ENCODE measurements at places on chromosomes 5 and 9. TPM values are rescaled to one million over a fixed set of nuclear protein-coding genes. Genes with fewer than 3 reads are reported as not detected.

ANKRA2 gene
- 12.6 TPM for total RNA-seq

- DNase-seq: peak; percentile 38
Measured at GRCh38 chr5:57499262-57500050, 16.8 kb upstream of the ACTBL2 start.

DNA sequence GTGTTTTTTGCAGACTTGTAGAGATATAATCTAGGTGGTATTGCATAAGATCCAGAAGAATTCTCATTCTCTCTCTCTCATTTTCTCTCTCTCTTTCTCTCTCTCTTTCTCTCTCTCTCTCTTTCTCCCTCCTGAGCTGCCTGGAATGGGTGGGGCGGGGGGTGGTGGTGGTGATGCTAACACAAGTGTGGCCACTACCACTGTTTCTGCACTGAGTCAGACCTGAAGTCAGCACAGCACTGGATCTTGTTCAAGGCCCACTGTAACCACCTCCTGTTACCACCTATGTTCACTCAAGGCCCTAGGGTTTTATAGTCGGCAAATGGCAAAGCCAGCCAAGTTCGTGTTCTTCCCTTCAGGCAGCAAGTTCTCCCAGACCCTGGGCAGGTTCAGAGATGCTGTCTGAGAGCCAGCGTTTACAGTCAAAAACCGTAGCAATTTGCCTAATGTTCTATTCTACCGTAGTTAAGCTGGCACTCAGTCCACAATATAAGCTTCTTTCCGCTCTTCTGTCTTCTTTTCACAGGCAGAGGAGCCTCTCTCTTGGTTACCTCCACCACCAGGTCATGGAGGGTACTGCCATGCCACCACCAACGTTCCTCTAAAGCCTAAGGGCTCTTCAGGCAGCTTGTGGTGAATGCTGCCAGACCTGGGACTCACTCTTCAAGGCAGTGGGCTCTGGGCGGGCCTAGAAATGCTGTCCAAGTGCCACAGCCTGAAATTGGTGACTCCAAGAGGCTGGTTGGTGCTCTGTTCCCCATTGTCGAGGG is 235.7 kb upstream of the PRR16 start:
- peak; percentile 7 for DNase-seq

OXCT1 gene
- total RNA-seq: 38.3 TPM

DNA sequence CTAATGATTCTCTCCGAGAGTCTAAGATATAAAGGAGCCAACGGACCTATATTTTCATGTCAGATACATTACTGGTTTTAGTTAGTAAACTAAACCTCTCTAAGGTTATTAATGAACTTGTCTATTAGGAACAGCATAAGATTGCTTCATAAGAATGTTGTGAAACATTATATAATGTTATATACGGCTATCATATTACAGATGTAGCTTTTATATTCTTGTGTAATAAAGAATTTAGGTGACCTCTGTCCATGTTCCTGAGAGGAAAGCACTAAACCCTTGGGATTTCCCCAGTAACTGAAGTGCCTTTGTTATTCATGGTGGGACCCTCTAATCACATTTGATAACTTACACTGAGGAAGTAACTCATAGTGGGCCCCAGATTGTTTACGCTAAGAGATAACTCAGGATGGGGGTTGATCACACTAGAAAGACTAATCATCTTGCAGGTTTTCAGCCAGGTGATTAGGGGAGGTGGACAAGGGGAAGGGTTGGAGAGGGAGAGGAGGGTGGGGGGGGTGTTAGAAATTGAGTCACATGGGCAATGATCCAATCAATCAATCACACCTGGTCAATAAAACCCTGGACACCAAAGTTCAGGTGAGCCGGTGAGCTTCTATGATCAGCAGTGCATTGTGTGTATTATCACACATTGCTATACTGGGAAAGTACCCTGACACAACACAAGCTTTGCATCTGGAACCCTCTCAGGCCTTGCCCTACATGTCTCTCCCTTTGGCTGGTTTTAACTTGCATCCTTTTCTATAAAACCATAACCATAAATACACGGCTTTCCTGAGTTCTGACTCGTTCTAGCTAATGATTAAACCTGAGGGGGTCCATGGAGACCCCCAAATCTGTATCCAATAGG is 25.8 kb downstream of the ECPAS start:
- no peak for DNase-seq

- no peak for DNase-seq
Measured at GRCh38 chr5:91443761-91444467, 60.8 kb upstream of the ARRDC3 start.

DNA sequence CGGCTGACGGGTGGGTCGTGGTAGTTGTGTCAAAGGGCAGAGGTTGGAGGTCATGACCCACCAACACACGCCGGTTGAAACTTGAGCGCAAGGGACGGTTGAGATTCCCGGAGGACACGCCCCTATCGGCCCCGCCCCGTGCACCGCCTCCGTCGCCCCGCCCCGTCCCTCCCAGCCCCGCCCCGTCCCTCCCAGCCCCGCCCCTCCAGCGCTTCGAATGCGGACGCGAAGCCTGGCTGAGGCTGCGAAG is 226 bp upstream of the RANBP17 start:
- no peak for DNase-seq

SVEP1 gene
- total RNA-seq: 6.7 TPM

- peak; percentile 79 for DNase-seq
Measured at GRCh38 chr5:9888501-9888901, 258.4 kb upstream of the TAS2R1 start.

DNA sequence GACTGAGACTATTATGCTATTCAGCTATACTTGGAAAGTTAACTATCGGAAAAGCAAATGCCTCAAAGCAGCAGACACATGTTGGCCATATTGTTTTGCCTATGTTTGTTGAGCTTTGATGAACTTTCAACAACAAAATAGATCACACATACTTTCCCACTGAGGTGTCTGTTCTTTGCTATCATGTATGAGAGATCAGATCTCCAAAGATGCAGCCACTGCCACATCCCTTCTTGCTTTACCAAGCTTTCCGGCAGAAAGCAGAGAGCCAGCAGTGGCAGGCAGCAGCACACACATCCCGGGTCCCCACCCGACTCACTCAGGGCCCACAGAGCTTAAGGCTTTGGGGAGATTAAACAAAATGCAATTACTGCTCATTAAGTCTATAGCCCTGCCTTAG is 18.8 kb downstream of the ZBTB5 start:
- no peak for DNase-seq

STPG3 gene
- not detected for total RNA-seq

GRCh38 chr5:157677931-157678330 is 6.6 kb downstream of the C5orf52 start:
- no peak for DNase-seq

GRCh38 chr9:113712053-113712452 is 164.1 kb upstream of the ZNF618 start:
- peak; percentile 27 for DNase-seq

GRCh38 chr5:95715799-95716461 is 15.2 kb upstream of the RHOBTB3 start:
- peak; percentile 82 for DNase-seq

GRCh38 chr5:122947372-122947771 is 89.2 kb downstream of the PPIC start:
- no peak for DNase-seq

DNA sequence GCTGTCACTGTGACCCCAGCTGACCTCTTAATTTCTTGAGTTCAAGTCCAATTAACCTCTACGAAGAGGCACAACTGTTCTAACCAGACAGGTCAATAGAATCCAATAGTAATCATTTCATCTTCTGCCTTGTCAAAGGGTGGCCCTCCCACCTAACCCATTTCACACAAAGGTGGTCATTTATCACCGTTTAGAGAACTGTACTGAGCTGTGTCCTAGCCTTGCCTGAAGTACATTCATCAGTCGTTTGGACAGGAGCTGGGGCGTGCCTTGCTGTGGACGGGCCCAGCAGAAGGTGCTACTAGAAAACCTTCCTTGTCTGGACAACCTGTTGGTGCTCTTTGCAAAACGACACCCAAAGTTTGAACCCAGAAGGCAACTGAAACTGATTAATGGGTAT is 605.4 kb downstream of the ISL1 start:
- DNase-seq: no peak

POU4F3 gene
- total RNA-seq: not detected

CFAP90 gene
- total RNA-seq: not detected

QRFP gene
- not detected for total RNA-seq

WNT8A gene
- not detected for total RNA-seq

DNA sequence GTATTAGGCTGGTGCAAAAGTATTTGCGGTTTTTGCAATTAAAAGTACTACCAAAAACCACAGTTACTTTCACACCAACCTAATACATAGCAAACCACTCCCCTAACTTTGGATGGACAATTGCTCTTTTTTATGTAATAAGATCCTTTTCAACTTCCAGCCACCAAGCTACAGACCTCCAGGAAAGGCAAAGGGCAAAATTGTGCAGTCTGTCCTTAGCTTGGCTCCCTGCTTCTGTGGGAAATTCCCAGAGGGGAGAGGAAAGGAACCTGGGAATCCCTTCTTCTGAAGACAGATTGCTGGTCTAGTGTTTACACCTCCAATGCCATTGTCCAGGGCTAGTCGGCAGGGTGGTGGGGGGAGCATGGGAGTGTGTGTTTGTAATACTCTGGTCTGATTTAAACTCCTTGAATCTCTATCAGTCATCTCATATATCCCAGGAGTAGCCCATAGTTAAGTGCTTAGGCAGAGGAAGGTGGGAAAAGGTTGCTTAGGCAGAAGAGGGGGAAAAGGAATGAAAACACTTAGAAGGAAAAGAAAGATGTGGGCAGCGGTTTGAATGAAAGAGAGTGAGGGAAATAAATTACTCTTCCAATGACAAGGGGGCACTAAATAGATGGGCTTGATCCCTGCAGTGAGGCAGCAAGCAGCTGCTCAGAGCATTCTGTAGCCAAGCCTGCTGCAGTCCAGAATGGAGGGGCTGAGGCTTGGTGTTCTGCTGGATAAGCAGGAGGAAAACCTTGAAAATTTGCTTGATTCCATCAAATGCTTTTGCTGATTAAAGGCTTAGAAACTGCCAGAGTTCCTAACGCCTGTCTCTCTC is 86.9 kb upstream of the MAP1B start:
- DNase-seq: no peak

DNA sequence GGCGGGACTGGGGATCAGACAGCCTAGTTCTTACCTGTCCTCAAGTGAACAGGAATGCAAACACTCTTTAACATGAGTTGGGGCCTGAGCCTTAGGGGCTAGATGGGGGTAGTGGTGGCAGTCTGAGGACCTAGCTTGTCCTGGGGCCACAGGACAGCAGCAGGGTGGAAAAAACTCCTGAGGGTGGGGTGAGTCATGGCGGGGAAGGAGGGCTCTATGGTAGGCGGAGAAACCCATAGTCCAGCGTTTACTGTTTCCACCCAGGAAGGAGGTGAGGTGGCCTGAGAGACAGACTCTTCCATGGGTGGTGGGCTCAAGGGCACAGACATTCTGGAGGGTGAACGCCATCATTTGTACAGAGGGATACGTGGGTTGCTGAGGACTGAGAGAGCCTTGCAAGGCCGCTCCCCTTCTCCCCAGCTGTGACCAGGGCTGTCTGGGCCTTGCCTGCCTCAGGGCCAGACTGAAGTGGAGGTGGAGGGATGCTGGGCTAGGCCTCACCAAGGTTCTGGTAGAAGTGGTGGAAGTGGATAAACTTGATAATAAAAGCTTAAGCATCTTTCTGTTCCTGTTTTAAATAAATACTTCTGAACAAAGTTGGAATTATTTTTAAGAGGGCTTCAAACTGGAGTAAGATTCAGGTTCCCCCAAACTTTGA is 1.1 kb upstream of the TSPAN17 start:
- DNase-seq: no peak
